ENCODE measurements at places on chromosomes 7 and 10. TPM values are rescaled to one million over a fixed set of nuclear protein-coding genes. Genes with fewer than 3 reads are reported as not detected.

Gene EDRF1
- total RNA-seq = 23.0 TPM

Gene SERPINE1
- 1,589 TPM for total RNA-seq

Gene CDC123
- 125 TPM for total RNA-seq

Gene SPDYE2
- not detected for total RNA-seq

Gene ZP3
- 3.0 TPM for total RNA-seq

Gene PPP1R3C
- 201 TPM for total RNA-seq

Gene TNKS2
- total RNA-seq = 69.8 TPM

Gene ASAH2
- 3.2 TPM for total RNA-seq

Gene ENO4
- total RNA-seq = 0.13 TPM

Gene UCMA
- not detected for total RNA-seq

Gene IQUB
- 0.85 TPM for total RNA-seq

Gene A1CF
- total RNA-seq = not detected

Gene MOGAT3
- not detected for total RNA-seq

Gene EGFR
- total RNA-seq = 47.8 TPM

Gene GSTO2
- total RNA-seq = 4.6 TPM

Gene NPC1L1
- 0.07 TPM for total RNA-seq

Gene RPEL1
- total RNA-seq = not detected

Gene TLL2
- 0.13 TPM for total RNA-seq

Gene SH3PXD2A
- 45.5 TPM for total RNA-seq

Gene KCNIP2
- total RNA-seq = 1.5 TPM

Gene ADAP1
- total RNA-seq = 4.4 TPM

Gene ABCB1
- 1.5 TPM for total RNA-seq

Gene TMEM270
- not detected for total RNA-seq

Gene HACD1
- total RNA-seq = 12.2 TPM

Gene MRPS24
- total RNA-seq = 54.7 TPM

Gene CLDN4
- 0.26 TPM for total RNA-seq

Gene ARMC10
- 44.2 TPM for total RNA-seq

All from smooth muscle cell of the pulmonary artery (primary cell).